Fibroblast of upper back skin (primary cell): ENCODE measurements at places on chromosomes 7 and 10.

DNA sequence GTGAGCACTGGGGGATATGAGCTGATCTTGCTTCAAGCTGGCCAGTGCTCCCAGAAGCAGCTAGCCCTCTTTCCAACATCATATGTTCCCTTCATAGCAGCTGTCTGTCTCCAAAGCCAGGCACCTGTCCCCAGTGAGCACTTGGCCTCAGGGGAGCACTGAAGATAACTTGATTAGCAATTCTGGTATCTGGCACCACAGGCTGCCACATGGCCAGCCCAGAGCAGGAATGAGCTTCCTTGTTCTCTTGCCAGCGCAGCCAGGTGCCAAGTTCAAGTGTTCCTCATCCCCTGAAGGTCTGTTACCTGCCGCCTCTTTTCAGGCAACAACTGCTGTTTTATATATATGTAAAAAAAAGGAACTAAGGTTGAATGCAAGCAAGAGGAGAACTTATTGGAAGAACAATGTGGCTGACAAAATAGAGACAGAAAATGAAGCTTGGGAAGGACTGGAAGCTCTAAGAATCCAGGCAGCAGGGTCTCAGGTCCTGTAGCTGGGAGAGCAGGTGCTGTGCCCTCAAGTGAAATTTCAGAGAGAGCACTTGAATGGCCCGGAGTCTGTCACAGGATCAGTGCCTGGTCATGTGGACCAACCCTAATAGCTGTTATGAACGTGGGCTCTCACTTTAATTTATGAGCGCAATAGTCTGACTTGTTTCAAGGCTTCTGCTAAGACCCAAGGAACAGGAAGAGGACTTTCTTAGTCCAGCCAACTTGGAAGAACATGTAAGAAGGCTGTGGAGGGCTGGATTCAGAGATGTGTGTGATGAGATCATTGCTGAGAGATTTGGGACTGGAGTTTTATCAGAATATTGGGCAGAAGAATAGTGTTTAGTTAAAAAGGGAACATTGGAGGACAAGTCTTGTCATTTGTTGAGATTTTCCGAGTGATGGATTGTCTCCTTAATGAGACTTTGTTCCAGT lies 267.2 kb downstream of the GLRX3 start:
- DNase-seq = no peak

- DNase-seq = peak; percentile 76
These were observed 6.4 kb upstream of the GPR22 start for GRCh38 chr7:107463139-107464078.

DNA sequence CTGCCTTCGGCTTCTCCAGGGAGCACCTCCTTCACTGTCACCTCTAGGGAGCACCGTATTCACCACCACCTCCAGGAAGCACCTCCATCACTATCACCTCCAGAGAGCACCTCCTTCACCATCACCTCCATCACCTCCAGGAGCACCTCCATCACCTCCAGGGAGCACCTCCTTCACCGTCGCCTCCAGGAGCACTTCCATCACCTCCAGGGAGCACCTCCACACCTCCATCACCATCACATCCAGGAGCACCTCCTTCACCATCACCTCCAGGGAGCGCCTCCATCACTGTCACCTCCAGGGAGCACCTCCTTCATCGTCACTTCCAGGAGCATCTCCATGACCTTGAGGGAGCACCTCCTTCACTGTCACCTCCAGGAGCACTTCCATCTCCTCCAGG lies 102.3 kb downstream of the DNAJB6 start:
- DNase-seq = no peak

DNA sequence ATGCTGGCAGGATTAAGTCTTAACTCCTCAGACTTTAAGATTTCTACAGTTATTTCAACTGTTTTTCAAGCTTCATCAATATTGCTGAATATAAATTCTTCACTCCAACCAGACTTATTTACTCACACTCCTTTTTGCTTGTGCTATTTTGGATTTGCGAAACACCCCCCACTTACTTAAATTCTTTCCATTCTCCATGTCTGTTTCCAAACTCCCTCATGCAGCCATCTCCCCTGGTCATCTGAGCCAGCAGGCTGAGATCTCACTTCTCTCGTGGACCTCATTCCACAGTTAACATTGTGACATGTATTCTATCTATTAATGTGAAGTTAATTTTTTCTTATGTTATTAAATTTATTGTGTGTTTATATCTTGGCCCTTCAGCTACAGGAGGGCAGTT lies 188.9 kb upstream of the HDAC9 start:
- no peak for DNase-seq

GRCh38 chr7:85041605-85042216 lies 145.1 kb downstream of the SEMA3D start:
- DNase-seq = peak; percentile 78

DNA sequence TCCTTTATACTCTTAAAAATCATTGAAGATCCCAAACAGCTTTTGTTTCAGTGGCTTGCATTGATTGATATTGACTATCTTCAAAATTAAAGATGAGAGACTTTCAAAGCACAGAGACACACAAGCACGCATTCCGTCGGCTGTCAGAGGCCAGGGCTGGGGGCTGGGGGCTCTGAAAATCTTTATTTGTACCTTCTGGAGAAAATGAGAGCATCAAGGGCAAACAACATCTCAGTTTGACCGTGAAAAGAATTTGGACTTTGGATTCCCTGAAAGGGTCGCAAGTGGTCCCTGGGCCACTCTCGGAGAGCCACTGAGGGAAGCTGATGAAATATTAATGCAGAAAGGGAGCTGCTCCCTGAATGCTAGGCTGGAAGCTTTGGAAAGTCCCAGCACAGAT lies 96.4 kb downstream of the CHST15 start:
- no peak for DNase-seq

GRCh38 chr7:70053989-70054388 lies 455.7 kb downstream of the AUTS2 start:
- no peak for DNase-seq

- DNase-seq = no peak
These were observed 58.7 kb upstream of the NANOS1 start for GRCh38 chr10:118970770-118971169.

GRCh38 chr7:157550300-157551275 lies 213.8 kb downstream of the DNAJB6 start:
- DNase-seq = no peak

DNA sequence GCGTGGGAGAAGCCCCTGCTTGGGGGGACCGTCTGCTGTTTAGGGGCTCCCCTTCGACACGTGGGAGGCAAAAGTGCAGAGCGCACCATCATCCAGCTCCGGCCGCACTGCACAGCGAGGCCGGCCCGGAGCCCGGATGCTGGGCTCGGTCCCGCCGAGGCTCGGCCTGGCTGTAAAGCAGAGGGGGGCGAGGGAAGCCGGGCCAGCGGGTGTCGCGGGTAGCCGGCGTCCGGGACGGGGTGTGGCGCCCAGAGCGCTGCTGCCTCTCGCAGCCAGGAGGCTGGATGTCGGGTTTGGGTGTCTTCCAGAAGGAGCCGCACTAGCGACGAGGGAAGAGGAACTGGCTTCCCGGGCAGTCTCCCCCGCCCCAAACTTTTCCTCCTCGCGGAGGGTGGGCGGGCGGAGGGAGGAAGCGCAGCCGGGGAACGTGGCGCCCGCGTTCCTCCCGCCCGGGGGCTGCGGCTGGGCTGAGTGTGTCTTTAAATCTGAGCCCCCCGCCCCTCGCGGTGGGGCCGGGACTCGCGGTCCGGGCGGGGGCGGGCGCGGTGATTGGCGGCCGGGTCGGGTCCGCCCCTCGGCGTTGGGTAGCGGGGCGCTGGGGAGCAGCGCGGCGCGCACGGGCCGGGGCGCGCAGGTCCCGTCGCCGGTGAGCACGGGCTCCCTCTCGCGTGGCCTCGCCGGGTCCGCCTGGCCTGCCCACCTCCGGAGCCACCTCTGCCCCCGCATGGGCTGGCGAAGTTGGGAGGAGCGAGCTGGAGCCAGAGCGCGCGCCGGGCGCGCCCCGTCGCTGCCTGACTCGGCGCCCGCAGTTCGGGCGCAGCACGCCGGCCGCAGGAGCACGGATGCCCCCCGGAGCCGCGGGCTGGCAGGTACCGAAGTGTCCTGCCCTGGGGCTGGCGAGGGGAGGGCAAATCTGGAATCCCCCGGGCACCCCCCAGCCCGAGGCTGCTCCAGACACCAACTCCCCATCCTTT lies at the start of gene PALD1:
PALD1 (plus strand) TSS at position 577 of the 974 bp plus-strand sequence. CDS start 47,185 bp downstream, outside the sequence.
- peak; percentile 25 for DNase-seq

- DNase-seq = no peak
These were observed 1.5 kb upstream of the CPVL start for GRCh38 chr7:29147821-29148220.

GRCh38 chr10:1217237-1217587 lies 161.0 kb downstream of the WDR37 start:
- no peak for DNase-seq
